ENCODE measurements at places on chromosomes 12 and 14. TPM values are rescaled to one million over a fixed set of nuclear protein-coding genes. Genes with fewer than 3 reads are reported as not detected.

DNA sequence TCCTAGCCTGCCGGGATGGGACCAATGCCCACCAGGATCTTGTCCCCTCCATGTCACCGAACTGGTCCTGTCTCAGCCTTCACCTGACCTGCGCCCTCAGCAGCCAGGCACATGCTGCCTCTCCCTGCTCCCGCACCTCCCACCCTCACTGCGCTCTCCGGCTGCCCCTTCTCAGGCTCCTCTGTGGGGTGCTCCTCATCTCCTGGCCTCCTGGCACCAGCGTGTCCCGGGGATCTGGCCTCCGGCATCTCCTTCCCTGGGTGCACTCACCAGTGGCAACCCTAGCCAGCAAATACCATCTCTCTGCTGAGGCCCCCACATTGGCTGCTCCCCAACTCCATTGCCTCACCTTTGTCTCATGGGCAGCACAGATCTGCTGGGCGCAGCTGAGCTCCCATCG is 29.0 kb downstream of the BEGAIN start:
- DNase-seq, result no peak

- DNase-seq, result no peak
Observed at GRCh38 chr12:12548713-12549112, 13.9 kb downstream of the DUSP16 start.

DNA sequence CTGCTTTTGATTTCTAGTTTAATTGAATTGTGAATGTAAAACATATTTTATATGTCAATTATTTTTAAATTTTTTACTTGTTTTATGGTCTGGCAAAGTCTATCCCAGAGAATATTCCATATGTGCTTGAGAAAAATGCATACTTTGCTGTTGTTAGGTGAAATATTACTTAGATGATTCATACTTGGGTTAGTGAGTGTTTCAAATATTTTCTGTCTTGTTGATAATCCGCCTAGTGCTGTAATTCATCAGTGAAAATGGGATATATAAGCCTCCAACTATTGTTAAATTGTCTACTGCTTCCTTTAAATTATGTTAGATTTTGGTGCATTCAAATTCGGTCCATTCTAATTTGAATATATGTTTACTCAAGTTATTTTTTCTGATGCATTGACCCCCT is 395.5 kb downstream of the LRFN5 start:
- DNase-seq, result no peak

- no peak for DNase-seq
Observed at GRCh38 chr14:77177702-77178101, 3.9 kb upstream of the TMEM63C start.

GRCh38 chr12:105382771-105383622 is 52.5 kb downstream of the C12orf75 start:
- DNase-seq, result peak; percentile 27

GRCh38 chr12:93943780-93944179 is 204.6 kb upstream of the PLXNC1 start:
- no peak for DNase-seq

TCL1A gene
- not detected for total RNA-seq

MORN3 gene
- 0.32 TPM for total RNA-seq

TAS2R9 gene
- not detected for total RNA-seq
